CD8-positive, alpha-beta memory T cell (primary cell): ENCODE measurements at places on chromosomes 16 and 17.

GRCh38 chr17:43574348-43574747 lies 28.2 kb upstream of the ETV4 start:
- no peak for DNase-seq

- DNase-seq = no peak
Measured at GRCh38 chr17:66185862-66186261, 6.1 kb downstream of the CEP112 start.

GRCh38 chr16:78246559-78246958 lies 147.1 kb downstream of the WWOX start:
- no peak for DNase-seq

DNA sequence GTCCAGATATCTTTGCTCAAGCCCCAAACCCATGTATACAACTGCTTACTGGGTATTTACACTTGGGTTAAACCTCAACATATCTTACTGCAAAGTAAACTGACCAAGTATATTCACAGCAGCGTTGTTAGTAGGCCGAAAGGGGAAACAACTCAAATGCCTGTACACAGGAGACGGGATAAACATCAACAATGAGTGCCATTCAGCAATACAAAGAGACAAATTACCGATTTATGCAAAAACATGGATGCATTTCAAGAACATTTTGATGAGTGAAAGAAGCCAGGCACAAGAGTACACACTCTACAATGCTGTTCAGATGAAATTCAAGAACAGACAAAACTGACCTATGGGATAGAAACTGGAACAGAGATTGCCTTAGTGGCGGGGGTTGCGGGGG lies 136.3 kb upstream of the CACNG3 start:
- no peak for DNase-seq

DNA sequence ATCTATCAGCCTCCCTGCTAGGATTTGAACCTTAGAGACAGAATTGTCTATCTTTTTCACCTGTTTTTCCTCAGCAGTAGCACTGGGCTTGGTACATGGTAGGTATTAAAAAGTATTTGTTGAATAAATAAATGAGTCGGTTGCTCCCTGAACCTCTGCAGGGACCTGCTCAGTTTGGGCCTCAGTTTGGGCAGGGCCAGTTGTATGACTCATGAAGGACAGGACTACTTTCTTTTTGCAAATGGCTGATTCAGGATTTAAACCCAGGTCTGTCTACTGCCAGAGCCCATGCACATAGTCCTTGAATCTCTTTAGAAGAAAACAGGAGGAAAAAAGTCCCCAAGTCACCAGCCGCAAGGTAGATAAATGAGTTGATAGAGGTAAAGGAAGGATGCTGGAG lies 3.1 kb downstream of the MMP2 start:
- no peak for DNase-seq

- DNase-seq = peak; percentile 51
Measured at GRCh38 chr17:18025945-18026776, 12.8 kb downstream of the ATPAF2 start.
